ENCODE measurements at places on chromosomes 2 and 18.

- DNase-seq = no peak
Observed at GRCh38 chr2:117918608-117919007, 95.3 kb downstream of the CCDC93 start.

DNA sequence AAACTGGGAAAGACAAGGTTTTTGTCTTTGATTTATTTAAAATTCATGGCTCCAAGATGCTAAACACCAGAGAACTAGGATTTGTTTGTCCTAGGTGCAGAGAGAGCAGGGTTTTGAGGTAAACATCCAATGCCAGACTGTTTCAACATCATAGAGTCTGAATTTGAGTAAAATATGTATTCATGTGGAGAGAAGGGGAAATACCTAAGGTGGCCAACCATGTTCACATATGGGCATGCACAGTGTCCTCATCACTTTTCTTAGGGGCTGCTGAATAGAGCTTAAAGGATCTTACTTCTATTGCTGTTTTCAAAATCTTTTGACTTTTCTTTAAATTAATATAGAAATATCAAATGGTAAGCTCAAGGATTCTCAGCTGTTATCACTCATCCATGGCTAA, 287.0 kb upstream of the CCDC68 start:
- DNase-seq = no peak

DNA sequence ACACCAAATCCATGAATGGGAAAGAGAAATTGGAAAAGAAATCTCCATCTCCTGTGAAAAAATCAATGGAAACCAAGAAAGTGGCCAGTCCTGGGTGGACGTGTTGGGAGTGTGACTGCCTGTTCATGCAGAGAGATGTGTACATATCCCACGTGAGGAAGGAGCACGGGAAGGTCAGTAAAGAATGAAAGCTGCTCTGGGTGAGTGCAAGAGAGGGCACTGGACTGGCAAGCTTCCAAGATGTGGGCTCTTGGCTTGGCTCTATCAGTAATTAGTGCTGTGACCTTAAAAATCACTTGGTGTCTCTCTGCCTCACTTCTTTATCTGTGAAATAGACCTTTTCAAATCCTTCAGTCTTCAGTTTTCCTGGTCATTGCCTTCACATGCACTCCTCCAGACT, 89.0 kb downstream of the ZNF532 start:
- DNase-seq = no peak

GRCh38 chr18:47545613-47546012, 294.2 kb upstream of the SKOR2 start:
- DNase-seq = no peak

DNA sequence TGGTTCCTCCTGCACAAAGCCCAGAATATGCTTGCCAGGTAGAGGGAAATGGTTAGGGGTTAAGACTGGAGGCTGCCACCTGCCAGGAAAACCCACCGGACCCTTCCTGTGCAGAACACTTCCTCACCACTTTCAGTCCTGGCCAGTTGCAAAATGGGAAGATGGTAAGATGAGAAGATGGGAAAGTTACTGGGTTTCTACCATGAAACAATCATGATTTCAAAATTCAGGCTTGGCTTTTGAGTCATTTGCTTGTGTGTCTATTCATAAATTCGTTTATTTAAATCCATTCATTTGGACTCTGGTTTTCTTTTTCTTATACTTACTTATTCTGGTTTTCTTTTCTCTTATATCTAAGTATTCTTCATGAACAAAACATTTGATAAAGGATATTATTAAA, 7.2 kb downstream of the BMP10 start:
- no peak for DNase-seq

GRCh38 chr2:127577208-127577475, 41.7 kb downstream of the MYO7B start:
- peak; percentile 19 for DNase-seq

GRCh38 chr2:115414466-115414865, 972.0 kb downstream of the DPP10 start:
- no peak for DNase-seq

DNA sequence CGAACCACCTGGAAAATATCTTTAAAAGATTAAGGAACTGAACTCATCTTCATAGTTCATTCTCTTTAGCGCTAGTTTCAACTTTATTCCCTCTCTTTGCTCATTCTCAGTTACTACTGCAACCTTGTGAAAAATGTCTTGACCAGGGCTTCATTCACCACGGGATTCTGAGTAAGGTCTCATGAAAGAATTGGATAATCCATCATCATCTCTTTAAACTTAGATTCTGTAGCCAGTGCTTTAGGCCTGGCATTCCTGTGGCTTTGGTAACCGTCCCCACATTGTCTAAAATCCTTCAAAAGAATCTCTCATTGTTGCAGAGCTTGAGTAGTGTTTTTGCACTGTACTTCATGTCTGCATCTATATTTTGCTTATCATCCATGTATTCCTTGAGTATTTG, 229.5 kb downstream of the ETAA1 start:
- DNase-seq = no peak

DNA sequence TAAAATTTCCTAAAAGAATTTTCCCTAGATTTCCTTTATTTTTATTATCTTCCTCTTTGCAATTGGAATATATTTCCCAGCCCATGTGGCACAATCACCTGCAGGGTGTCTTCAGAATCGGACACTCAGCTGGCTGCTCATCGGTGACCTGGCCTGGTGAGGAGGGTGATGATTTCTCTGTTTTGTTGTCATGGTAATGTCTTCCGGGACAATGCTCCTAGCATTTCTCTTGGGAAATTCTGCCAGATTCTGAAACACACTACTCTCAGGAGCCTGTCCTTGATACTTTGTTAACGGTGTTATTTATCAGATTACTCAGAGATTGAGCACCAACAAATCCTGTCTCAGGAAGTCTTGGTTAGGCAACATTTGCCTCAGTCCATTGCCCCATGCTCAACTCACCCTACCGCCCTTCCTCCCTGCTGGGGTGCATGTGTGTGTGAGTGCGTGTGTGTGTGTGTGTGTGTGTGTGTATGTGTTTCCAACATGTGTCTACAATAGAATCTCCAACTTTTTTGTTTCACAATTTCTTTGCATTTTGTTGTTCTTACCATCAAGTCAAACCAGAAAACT, 70.3 kb downstream of the MYT1L start:
- DNase-seq = no peak

DNA sequence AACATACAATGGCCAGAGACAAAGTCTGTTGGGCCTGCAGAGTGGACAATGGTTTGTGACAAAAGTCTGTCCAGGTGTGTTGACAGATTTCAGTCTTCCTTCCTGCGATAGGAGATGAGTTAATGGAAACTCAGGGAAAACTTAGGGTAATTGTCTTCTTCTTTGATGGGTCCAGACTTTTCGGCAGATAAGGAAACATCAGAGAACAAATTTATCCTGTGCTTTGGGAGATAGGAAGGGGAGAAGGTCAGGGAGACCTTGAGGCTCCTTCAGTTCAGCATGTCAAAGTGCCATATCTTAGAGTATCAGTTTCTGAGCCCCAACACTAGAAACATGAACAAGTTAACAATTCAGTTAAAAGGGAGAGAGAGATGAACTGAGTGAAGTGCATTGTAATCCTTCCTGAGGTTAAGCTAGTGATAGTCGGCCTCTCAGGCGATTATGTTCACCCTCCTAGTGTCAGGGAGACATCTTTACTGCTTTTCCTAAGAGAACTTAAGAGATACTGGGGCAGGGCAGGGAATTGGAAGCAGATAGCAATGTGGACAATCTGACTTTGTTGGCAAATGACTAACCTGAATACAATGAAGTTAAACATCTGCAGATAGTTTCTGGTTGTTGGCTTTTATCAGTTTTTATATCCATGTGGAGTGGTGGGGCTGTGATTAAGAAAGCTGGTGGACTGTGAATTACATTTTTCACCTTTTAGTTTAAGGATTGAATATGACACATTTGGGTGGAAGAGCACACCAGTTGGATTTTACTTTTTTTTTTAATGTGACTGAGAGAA, 248.8 kb upstream of the FN1 start:
- no peak for DNase-seq

DNA sequence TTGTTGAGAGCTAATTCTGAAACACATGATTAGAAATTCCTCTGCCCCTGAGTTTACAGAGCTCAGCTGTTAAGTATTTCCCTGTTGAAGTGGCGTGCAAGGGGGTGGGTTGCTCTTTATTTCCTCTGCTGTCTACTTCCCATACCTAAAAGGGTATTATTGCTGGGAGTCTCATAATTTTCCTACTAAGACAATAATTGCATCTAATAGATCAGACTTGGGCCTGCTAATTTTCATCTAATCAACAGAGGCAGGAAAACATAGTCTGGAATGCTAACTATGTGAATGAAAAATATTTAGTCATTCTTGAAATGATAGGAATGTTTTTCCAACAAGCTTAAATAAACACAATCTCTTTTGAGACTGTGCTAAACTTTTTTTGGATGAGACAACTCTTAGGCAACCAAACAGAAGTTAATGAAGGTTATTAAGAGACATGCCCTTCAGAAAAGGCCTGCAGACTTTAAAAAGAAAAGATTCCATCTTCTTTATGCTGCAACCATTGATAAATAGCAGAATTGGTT, 111.4 kb downstream of the FEZ2 start:
- DNase-seq = no peak

DNA sequence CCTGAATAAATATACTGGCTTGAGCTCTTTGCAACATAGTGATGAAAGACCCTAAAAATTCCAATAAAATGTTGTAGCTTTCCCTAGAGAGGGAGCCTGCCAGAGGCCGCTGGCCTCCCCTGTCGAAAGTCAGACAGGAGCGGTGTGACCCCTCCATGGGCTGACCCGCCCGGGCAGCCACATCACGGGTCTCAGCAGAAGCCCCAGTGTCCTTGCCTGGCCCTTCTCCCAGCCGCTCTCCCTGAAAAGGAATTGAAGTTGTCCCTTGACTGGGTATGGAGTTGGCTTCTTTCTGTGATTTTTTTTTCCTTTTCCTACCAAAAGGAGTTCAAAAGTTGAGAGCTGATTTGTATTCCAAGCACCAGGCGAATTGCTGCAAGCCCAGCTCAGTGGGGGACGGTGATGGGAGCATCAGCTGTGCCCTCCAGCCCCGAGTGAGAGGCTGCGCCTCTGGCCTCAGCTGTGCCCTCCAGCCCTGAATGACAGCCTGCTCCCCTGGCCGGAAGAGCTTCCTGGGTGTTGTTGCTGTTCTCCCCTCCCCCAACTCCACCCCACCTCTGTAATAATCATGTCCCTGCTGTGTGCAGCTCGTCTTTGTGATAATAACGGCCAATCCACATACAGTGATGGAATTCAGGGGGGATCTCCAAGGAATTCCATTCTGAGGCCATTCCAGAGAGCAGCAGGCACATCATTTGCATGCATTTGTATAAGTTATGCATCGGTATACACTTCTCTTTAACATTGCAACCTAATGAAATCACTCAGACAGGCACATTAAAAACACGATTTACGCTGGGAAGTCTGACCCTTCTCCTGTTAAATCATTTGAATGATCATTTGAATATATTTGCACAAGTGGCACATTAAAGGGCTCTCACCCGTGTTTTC, 501.0 kb downstream of the EIPR1 start:
- DNase-seq = no peak

DNA sequence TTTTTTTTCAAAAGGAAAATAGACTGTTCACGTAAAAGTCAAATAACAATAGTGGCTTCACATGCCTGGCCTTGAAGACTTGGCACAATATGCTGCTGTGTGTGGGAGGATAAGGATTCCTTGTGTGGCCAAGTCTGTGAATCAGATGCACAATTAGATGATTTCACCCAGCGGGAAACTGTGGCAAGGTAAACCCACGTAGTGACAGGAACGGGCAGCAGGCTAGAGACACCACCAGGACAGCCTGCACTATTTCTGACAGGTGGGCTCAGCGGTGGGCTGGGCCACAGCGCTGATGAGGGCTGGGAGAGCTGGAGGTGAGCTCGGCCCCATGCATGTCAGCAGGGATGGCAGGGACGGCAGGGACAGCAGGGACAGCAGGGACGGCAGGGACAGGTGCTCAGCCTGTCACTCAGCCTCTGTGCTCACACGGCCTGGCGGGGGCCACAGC, 21.6 kb downstream of the SNORC start:
- no peak for DNase-seq

DNA sequence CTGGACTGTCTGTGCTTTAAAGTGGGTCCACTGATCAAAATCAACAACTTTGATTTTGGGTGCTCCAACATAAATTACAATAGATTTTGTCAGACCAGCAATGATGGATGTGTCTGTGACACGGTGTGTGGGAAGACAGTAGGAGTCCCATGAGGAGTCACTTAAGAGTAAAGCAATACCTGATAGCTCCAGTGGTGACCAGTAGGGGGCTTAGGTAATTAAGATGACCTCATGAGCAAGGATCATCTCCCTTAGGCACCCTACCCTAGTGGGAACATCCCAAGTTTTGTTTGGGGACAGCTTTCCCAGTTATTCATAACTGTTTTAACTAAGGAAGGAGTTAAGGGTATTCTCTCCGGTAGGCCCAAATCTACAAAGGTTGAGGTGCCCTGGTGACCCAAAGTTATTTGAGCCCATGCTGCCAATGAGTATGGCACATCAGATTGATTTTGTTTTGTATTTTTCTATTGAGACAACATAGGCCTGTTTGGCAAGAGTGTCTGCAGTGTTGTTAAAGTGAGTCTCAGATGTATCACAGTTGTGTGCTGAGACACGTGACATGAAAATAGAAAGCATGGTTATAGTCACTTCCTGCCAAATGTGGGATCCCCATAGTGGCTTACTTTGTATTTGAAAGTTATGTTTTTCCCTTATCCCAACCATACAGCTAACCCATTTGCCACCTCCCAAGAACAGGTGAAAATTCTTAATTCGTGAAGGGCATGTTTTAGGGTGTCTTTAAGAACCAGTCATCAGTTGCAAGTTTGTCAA, 1337.6 kb upstream of the SLC39A10 start:
- no peak for DNase-seq

DNA sequence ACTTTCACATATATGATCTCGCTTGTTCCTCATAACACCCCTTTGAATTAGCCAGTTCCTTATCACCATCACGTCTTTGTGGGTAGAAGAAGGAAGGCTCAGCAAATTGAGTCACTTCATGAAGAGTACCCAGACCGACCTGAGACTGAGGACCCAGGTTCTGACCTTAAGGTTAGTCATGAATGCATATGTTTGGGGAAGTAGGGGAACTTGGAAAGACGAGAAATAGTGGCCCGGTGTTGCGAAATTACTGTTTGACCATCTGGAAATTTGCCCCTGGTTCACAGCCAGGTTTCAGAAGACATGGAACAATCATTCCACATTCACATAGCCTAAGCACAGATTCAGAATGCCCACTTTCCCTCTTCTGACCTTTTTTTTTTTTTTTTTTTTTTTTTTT, 59.8 kb downstream of the MEIS1 start:
- DNase-seq = no peak

DNA sequence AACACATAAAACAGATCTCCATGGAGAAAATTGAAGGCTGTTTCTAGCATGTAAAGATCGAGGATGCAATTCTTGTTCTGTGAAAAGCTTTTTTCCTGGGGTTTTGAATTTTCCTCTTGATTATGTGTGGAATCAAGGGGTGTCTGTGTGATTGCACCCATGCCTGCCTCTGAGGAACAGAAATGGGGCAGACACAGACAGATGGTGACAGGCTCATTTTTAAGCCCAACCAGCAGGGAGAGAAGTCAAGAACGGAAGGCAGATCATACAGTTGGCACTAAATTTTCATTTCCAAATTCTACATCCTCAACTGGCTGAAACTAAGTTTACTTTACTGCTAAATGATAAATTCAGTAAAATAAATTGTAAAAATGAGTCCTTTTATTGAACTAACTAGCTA, 1037.7 kb upstream of the KLHL29 start:
- no peak for DNase-seq

GRCh38 chr2:217628061-217628460, 374.7 kb downstream of the TNS1 start:
- DNase-seq = peak; percentile 31

- DNase-seq = no peak
Observed at GRCh38 chr2:143801561-143801960, 672.3 kb downstream of the ARHGAP15 start.

GRCh38 chr2:1923541-1923940, 179.2 kb upstream of the PXDN start:
- DNase-seq = no peak

All from right forelimb (tissue), 1 donor.